Substantia nigra (tissue), 51 donors: ENCODE measurements at places on chromosomes 4 and X.

GRCh38 chr4:180788729-180789128 is 1454.5 kb upstream of the TENM3 start:
- DNase-seq: no peak

- DNase-seq: no peak
These were observed 4.0 kb downstream of the PLCXD1 start for GRCh38 chrX:285076-285677.

GRCh38 chr4:74311696-74312313 is 3.5 kb downstream of the EPGN start:
- no peak for DNase-seq

GRCh38 chr4:27176400-27176799 is 315.8 kb downstream of the STIM2 start:
- peak; percentile 9 for DNase-seq

GRCh38 chr4:24892278-24892677 is 20.6 kb downstream of the CCDC149 start:
- no peak for DNase-seq

DNA sequence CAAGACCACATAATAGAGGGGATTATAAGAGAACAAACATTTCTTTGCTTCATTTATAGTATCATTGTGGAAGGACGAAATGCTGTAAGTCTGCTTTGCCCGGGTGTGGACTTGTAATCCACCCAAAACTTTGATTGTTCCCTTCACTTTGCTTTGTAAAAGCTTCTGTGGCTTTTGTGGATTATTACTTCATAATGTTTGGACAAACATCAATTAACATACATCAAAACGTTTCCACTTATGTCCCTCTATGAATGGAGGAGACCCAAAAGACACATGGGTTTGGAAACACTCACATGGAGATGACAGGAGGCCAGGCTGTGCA is 415.4 kb downstream of the SPRY1 start:
- no peak for DNase-seq

DNA sequence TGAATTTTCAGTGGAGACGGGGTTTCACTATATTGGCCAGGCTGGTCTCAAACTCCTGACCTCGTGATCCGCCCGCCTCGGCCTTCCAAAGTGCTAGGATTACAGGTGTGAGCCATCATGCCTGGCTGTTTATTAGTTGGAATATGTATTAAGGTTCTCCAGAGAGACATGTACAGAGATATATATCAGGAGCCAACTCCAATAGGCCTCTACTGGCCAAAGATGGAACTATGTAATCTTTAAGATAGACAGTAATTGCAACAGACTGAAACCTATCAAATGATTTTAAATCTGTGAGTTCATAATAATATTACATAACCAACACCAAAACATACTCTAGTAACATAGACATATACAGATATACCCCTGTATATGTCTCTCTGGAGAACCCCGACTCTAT is 5.8 kb upstream of the DMP1 start:
- DNase-seq: no peak

- no peak for DNase-seq
These were observed 265.2 kb upstream of the BOD1L1 start for GRCh38 chr4:13892739-13893105.

- DNase-seq: no peak
These were observed 37.0 kb downstream of the NSG1 start for GRCh38 chr4:4423706-4424498.

DNA sequence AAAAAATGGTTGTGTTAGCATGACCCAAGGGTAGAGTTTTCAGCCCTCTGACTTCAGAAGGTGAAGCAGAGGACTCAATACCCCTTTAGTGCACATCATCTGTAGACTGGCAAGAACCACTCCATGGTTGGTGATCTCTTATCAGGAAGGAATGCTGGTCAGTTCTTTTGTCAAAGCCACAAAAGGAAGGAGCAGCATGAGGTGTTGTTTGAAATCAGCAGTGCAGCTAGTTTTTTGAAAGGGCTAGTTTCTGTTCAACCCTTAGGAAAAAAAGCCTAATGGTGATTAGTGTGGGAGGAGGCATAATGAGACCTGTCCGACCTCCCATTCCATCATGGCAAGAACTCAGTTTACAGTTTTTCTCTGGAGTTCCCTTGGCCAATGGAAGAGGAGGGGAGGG is 362.0 kb upstream of the CT83 start:
- no peak for DNase-seq

- DNase-seq: no peak
These were observed 91.5 kb upstream of the S100G start for GRCh38 chrX:16558489-16558888.

DNA sequence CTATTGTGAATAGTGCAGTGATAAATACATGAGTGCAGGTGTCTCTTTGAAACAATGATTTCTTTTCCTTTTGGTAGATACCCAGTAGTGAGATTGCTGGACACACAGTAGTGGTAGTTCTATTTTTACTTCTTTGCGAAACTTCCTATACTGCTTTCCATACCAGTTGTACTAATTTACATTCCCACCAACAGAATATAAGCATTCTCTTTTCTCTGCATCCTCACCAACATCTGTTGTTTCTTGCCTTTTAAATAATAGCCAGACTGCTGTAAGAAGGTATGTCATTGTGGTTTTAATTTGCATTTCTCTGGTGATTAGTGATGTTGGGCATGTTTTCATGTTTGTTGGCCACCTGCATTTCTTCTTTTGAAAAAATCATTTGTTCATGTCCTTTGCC is 105.9 kb downstream of the COL4A6 start:
- no peak for DNase-seq

DNA sequence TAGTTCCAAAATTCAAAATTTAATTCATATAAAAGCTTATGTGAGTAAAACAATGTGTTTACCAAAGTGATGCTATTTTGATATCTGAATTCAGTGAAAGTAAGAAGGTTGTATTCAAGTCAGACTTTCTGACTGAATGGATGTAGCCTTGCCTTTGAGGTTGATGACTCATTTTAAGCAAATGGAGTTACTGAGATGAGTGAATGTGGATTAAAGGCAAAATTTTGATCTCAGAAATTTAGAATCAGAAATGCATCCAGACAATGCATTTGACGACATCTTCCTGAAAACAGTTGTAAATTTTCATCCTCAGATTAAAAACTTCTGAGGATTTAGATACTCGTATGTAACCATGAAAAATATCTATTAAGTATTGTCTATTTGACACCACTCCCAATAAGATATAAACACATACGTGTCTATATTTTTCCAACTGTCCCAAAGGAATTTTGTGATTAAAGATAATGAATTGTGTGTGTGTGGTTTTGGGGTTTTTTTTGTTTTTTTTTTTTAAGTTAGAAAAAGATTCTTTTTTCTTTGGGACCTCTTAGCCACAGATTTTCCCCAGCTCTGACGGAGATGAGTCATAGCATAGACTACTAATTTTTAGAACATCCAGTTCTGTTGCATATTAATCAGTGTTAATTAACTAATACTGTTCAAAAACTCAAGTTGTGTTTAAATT is 34.4 kb downstream of the NFKB1 start:
- no peak for DNase-seq

- DNase-seq: no peak
These were observed 7.3 kb upstream of the TMEM33 start for GRCh38 chr4:41927796-41928499.

DNA sequence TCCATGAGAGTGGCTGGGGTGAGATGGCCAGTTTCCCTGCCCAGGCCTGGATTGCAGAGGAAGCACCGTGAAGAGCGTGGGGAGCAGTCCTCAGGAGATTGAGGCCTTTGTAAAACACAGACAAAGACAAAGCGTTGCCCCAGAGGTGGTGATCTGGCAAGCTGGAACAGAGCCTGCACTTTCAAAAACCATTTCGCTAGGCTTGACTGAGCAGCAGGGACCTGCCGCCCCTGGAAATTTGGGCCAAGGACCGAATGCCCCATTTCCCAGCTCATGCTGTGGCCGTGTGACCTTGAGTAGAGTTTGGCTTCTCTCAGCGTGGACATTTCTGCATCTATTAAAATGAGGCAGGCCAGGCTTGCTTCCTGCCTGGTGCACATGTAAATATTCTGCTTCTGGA is 381.4 kb downstream of the BCOR start:
- DNase-seq: no peak

- no peak for DNase-seq
These were observed 90.8 kb downstream of the AFF1 start for GRCh38 chr4:87025614-87026041.

- no peak for DNase-seq
These were observed 382.7 kb upstream of the GALNTL6 start for GRCh38 chr4:171430495-171430894.

DNA sequence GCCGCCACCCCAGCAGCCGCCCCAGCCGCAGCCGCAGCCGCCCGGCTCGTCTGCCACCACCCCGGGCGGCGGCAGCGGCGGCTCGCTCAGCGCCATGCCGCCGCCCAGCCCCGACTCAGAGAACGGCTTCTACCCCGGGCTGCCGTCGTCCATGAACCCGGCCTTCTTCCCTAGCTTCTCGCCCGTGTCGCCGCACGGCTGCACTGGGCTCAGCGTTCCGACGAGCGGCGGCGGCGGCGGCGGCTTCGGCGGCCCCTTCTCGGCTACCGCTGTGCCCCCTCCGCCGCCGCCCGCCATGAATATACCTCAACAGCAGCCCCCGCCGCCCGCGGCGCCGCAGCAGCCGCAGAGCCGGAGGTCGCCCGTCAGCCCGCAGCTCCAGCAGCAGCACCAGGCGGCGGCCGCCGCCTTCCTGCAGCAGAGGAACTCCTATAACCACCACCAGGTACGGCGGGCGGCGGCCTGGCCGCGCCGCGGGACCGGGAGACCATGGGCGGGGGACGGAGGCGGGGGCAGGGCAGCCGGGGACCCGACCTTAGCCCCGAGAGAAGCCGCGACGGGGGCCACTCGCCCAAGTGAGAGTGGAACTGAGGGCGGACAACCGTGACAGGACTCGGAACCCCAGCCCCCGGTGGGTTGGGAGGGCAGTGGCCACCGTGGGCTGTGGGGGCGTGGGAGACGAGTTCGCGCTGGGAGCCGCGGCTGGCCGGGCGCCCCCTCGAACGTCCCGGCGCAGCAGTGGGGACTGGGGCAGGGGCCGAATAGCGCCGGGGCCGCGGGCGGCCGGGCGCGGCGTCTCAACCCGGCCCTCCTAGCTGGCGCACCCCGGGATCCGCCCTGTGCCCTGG is 1.8 kb downstream of the CPEB2 start:
- no peak for DNase-seq

DNA sequence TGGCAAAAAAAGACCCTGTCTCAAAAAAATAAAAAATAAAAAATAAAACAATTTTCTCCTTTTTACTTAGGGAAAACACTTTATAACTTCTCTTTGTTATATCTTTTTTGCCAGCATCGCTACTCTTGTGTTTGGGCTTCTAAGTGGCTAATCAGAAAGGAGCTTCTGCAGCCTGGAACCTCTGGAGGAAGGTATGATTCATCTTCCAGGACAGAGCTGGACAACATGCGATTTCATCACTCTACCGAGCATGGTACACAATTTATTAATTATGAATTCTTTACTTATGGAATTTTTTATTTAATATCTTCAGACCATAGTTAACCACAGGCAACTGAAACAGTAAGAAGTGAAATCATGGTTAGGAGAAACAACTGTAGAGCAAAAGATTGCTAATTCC is 1254.3 kb upstream of the AGA start:
- DNase-seq: no peak

DNA sequence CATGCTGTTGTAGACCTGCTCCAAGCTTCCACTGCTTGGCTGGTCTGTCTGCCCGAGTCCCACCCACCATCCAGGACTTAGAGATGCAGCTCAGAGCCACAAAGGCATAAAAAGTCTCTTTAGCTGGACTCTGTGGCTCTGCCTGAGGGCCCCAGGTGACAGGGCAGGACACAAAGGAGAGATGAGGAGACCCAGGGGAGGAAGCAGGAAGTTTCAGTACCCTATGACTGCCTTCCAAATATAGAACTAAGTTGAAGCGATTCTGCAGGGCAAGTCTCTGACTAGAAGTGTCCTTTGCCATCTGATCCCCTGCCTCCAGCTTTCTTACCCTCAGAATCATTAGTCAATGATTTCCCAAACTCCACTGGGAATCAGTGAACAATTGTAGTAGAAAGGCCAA is 11.2 kb upstream of the CXCR3 start:
- no peak for DNase-seq

DNA sequence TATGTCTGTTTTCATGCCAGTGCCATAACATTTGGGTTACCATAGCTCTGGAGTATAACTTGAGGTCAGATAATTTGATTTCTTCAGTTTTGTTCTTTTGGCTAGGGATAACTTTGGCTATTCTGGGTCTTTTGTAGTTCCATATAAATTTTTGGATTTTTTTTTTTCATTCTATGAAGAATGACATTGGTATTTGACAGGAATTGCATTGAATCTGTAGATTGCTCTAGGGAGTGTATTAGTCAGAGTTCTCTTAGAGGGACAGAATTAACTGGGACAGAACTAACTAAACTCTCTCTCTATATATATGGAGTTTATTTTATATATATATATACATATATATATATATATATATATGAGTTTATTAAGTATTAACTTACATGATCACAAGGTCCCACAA is 32.2 kb upstream of the SLIT2 start:
- DNase-seq: no peak

DNA sequence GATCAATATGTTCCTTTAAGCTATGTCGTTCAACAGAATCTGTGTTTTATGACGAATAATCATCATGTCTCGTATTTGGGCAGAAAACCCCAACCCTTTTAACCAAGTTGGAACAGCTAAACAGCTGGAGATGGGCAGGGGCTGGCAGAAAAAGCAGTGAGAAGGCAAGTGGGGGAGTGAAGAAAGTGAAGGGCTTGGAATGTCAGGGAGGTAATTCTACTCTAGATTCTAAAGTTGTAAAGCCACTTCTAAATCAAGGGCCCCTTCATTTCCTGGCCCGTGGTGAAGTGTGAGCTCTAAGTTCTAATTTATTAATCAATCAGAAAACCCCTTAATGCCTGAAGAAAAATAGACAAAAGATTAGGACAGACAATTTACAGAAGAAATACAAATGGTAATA is 20.4 kb downstream of the SASH3 start:
- no peak for DNase-seq

DNA sequence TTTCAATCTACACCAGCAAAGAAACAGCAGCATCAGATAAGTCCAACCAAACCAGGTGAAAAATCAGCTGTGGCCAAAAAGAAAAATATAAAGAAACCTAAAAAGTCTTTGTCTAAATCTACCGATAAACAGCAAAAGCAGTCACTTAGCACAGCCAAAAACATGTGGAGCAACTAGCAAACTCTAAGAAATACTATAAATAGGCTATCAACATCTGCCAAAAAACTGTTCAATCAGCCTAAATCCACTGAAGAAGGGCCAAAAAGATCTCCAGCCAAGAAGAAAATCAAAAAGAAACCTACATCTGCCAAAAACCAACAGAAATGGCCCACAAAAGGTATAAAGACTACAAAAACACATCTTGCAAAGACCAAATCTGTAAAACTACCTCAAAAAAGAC is 36.7 kb upstream of the CABS1 start:
- DNase-seq: no peak
